Effector memory CD8-positive, alpha-beta T cell (primary cell): ENCODE measurements at places on chromosomes 2 and 18.

GRCh38 chr2:205323929-205324328, 358.4 kb upstream of the NRP2 start:
- H3K27me3 ChIP-seq = no peaks in the 10 kb centered on the region
- H3K27ac ChIP-seq = no peak overlapping the region
- no peak overlapping the region for H3K4me3 ChIP-seq
- no peaks in the 10 kb centered on the region for H3K36me3 ChIP-seq

- H3K4me3 ChIP-seq = no peak overlapping the region
- H3K4me1 ChIP-seq = no peaks in the 10 kb centered on the region
- no peak overlapping the region for H3K27ac ChIP-seq
- no peak for DNase-seq
These were observed 32.3 kb downstream of the ITGB1BP1 start for GRCh38 chr2:9390991-9391390.

DNA sequence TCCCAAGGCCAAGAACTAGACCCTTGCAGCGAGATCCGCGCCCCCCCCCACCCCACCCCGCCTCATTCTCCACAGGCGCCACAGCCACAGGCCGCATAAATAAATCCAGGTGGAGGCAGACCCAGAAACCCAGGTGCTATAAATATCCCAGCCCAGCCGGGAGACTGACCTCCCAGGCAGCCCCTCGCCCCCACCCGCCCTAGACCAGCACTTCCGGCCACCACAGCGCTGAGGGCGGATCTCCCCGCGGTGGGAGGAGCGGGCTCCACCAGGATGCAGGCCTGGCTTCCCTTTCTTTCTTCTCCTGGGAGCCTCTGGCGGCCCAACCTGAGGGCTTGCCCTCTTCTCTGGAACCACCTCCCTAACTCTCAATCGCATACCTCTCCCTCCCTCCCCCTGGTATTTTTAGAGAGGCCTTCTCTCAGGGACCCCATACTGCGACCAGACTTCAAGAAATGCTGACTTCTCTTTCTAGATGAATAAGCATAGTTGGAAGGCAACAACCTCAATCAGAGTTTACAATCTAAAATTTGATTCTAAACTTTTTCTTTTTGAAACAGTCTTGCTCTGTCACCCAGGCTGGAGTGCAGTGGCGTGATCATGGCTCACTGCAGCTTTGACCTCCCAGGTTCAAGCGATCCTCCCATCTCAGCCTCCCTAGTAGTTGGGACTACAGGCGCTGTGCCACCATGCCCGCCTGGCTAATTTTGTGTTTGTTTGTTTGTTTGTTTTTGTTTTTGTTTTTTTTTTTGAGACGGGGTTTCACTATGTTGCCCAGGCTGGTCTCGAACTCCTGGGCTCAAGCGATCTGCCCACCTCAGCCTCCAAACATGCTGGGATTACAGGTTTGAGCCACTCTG, 55.0 kb downstream of the PKDCC start:
- peak overlapping the region; percentile 94 for H3K4me3 ChIP-seq
- H3K27me3 ChIP-seq = no peaks in the 10 kb centered on the region
- peak; percentile 20 for DNase-seq
- peaks cover 57% of the 10 kb centered on the region for H3K36me3 ChIP-seq

- H3K27ac ChIP-seq = no peak overlapping the region
- H3K27me3 ChIP-seq = no peaks in the 10 kb centered on the region
- H3K4me1 ChIP-seq = no peaks in the 10 kb centered on the region
- H3K4me3 ChIP-seq = no peak overlapping the region
These were observed 623.5 kb downstream of the DCC start for GRCh38 chr18:52963481-52963880.
